Smooth muscle cell of bladder (primary cell): ENCODE measurements at places on chromosomes 11 and 22. TPM values are rescaled to one million over a fixed set of nuclear protein-coding genes. Genes with fewer than 3 reads are reported as not detected.

The THRSP gene
- not detected in 2 replicates for total RNA-seq

The RAG2 gene
- total RNA-seq, result not detected in 2 replicates

The EPS8L2 gene
- 33.9 and 35.4 TPM in 2 replicates for total RNA-seq

The INSC gene
- total RNA-seq, result under 0.01 TPM in 1 of 2 replicates, not detected in the other

The KCNJ1 gene
- 0.09 TPM in 1 of 2 replicates, not detected in the other for total RNA-seq

The C11orf91 gene
- not detected in 2 replicates for total RNA-seq

The OR4D5 gene
- total RNA-seq, result under 0.01 TPM in 1 of 2 replicates, not detected in the other

The OSM gene
- not detected in 2 replicates for total RNA-seq

The RAPSN gene
- total RNA-seq, result 0.18 TPM in 1 of 2 replicates, not detected in the other

The MAPK8IP1 gene
- total RNA-seq, result 7.7 and 8.1 TPM in 2 replicates

The ARFIP2 gene
- total RNA-seq, result 59.4 and 60.3 TPM in 2 replicates

The HSCB gene
- 15.9 and 24.7 TPM in 2 replicates for total RNA-seq

The SCGB1C1 gene
- total RNA-seq, result not detected in 2 replicates

The PGAP2 gene
- total RNA-seq, result 9.0 and 10.4 TPM in 2 replicates

The FKBP2 gene
- total RNA-seq, result 97.4 and 139 TPM in 2 replicates

The CCDC73 gene
- total RNA-seq, result not detected in 2 replicates

The FAM168A gene
- 12.2 and 14.6 TPM in 2 replicates for total RNA-seq

The OR5P2 gene
- not detected in 2 replicates for total RNA-seq

The KDELR3 gene
- total RNA-seq, result 109 and 130 TPM in 2 replicates

The ANKK1 gene
- under 0.01 TPM in 1 of 2 replicates, not detected in the other for total RNA-seq

The SLCO2B1 gene
- total RNA-seq, result 0.28 and 0.65 TPM in 2 replicates

The GSTP1 gene
- total RNA-seq, result 1,134 and 1,225 TPM in 2 replicates

The MS4A6A gene
- total RNA-seq, result not detected in 2 replicates

The UPK2 gene
- total RNA-seq, result not detected in 2 replicates

The TH gene
- total RNA-seq, result not detected in 2 replicates

The OR4A16 gene
- total RNA-seq, result not detected in 2 replicates

The GLYATL1 gene
- 0.57 TPM in 1 of 2 replicates, not detected in the other for total RNA-seq

The TNNT3 gene
- 0.37 TPM in 1 of 2 replicates, not detected in the other for total RNA-seq

The P4HA3 gene
- 20.8 and 35.9 TPM in 2 replicates for total RNA-seq

The SERHL2 gene
- total RNA-seq, result 2.9 and 4.4 TPM in 2 replicates

The FGF4 gene
- total RNA-seq, result not detected in 2 replicates

The FOLH1 gene
- total RNA-seq, result 0.14 and 0.46 TPM in 2 replicates

The EFCAB6 gene
- total RNA-seq, result 2.0 and 2.1 TPM in 2 replicates
